ENCODE measurements at places on chromosomes 11 and 22.

DNA sequence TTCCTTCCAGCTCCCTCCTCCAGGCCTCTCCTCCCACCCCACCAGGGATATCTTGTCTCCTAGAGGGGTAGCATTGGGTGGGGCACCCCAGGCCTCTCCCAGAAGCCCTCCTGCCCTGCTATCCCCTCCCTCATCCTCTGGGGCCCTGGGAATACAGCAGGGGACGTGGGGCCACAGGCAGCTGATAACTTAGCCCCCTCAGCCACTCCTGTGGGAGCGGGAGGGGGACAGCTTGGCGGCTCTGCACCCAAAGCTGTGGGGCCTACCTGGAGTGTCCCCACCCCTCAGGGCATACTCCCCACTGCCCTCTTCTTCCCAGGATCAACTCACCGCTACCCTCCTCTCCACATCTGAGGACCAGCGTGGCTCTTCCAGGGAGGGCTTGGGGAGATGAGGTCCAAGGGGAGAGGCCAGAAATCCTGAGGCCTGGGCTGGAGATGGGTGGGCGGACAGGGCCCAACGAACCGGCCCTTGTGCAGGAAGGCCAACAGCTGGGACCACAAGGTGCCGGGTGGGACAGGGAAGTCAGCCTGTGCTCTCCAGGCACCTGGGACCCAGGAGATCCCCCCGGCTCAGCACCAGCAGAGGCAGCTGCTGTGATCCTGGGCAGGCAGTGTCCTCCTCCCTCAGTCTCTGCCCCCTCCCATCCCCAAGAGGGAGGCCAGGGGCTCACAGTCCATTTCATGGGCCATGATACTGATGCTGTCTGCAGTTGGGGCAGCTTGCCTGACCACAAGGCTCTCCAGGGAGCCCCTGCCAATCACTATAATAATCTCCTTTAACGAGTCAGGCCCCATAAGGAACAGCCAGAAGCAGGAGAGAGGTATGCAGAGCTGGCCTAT is 23.2 kb downstream of the NEAT1 start:
- no peak for DNase-seq

- DNase-seq, result no peak
Measured at GRCh38 chr22:38731703-38732161, 24.1 kb downstream of the SUN2 start.

GRCh38 chr11:36053281-36053680 is 109.4 kb downstream of the LDLRAD3 start:
- DNase-seq, result no peak

DNA sequence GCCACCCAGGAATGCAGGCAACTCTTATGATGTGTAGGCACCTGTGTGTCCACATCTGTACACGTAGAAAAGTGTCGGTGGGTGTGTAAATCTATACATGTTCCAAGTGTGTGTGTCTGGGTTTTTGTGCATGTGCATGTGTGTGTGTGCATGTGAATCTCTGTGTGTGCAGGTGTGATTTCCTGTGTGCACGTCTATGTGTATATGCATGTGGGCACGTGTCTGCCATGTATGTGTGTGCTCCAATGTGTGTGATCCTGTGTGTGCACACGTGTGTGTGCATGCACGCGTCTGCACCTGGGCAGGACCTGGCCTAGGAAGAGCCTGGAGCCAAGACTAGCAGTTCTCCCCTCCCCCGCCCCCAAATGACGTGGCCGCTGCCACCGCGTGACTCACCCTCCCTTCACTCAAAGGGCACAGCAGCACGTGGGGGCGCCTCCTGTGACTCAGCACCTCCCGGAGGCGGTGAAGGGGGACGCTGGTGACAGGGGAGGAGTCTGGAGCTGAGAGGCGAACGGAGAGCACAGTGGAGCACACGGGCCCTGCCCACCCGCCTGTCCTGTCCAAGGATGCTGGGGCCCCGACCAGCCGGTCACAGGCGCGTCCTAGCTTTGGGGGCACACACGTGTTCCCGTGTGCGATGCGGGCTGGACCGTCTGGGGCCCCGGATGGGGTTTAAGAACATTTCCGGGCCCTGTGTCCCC is 10.1 kb downstream of the PIM3 start:
- DNase-seq, result peak; percentile 87

DNA sequence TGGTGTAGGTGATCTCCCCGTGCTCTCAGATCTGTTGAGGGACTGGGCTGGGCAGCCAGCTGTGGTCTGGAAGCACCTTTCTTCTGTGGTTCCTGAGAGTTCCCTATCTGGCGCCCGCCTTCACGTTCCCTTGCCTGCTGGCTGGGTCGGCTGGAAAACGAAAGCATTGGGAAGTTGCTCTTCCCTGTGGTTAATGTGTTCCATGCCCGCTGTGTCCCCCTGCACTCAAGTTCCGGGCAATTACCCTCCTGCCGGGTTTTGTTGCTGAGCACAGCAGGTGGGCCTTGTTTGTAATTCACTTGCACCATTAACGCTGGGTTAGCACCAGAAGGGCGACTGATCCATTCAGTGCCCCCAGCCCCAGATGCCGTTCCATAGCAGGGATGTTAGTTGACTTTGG is 134.1 kb downstream of the GRIK4 start:
- DNase-seq, result no peak

- no peak for DNase-seq
Measured at GRCh38 chr11:126378763-126379162, 23.3 kb downstream of the ST3GAL4 start.

DNA sequence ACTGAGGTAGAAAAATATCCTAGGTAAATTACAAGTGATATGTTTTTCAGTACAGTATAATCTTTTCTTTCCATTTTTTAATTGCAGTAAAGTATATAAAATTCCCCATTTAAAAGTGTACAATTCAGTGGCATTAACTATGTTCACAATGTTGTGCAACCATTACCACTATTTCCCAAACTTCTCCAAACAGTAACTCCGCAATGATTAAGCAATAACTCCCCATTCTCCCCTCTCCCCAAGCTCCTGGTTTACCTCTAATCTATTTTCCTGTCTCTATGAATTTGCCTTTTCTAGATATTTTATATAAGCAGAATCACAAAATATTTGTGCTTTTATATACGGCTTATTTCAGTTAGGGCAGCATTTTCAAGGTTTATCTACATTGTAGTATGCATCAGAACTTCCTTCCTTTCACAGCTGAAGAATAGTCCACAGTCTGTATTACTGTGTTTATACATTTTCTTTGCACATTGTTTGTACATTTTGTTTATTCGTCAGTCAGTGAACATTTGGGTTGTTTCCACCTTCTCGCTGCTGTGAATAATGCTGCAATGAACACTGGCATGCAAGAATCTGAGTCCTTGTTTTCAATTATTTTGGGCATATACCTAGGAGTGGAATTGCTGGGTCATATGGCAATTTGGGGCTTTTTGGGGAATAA is 110.7 kb downstream of the RPL27A start:
- no peak for DNase-seq

GRCh38 chr22:50691521-50691920 is 18.9 kb downstream of the SHANK3 start:
- peak; percentile 12 for DNase-seq

- DNase-seq, result no peak
Measured at GRCh38 chr11:64008914-64009633, 22.8 kb downstream of the OTUB1 start.

DNA sequence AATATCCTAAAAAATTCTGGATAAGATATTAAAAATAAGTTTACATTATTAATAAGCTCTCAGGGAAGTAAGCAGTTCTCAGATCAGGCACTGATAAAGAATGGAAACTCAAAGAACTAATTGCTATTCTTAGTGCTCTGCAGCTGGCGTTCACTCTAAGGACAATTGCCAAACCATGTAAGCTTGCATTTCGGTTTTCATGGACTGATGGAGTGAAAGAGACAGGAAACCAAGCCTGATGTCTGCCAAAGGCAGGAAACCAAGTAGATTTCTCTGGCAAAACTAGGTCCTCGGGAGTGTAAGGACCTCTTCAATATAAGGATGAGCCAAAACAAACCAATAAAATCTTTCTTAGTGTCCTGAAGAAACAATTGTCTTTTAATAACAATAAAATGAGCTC is 355.2 kb downstream of the RAB38 start:
- DNase-seq, result no peak

DNA sequence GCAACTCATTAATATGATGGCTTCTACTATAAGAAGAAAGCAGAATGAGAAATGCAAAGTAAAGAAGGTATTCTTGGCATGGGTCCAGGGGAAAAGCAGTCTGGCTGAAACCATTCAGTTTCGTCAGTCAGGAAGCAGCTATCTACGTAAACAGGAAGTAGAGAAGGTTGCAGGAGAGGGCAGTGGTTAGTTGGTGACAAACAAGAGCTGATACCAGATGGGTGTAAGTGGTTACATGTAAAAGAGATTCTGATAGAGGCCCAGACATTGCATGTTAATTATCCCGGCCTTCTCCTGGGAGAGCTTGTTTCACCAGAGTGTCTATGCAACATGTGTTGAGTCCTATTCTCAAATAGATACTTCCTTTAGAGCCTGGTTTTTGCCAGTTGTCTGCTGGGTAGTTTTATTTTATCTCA is 58.4 kb upstream of the PSMA1 start:
- DNase-seq, result peak; percentile 76

DNA sequence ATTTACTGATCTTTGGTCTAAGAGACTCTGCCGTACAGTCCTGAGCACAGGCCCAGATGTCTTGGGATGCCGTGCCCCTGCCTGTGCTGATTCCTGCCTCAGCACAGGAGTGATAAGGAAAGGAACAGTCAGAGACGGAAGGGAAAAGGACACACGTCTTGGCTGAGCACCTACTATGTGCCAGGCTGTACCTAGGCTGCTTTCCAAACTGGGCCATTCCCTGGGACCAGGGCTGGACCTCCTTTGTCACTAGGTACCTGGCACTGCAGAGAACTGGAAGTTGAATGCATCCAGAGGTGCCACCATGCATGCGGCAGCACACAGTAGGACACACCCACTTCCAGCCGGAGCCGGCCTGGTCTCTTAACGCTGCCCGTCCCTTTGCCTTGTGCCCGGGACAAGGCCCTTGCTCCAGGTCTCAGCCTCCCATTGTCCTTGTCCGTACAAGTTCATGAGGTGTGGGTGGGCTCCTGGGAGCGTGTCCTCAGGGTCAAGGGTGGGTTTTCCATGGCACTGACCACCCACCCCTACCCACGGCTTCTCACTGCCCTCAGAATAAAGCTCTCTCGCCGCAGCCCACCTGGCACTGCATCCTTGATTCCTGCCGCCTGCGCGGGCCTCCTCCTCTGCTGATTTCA is 1.1 kb upstream of the SSTR3 start:
- no peak for DNase-seq

DNA sequence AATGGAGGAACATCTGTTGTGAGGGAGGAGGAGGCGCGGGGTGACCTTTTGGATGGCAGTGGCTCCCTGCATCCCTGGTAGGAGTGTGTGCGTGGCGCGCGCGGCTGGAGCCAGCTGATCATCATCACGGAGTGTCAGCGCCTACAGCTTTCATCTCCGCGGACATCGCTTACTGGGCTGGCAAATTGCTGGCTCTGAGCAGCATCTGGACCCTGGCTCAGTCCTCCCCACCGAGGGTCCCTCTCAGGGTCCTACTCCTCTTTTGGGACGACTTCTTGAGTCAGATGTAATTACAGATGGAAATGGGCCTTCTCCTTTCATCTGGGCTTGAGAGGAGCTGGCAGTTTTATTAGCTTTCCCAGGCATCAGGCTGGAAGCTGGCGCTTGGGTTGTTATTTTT is 85.3 kb downstream of the CACNA1I start:
- DNase-seq, result no peak

DNA sequence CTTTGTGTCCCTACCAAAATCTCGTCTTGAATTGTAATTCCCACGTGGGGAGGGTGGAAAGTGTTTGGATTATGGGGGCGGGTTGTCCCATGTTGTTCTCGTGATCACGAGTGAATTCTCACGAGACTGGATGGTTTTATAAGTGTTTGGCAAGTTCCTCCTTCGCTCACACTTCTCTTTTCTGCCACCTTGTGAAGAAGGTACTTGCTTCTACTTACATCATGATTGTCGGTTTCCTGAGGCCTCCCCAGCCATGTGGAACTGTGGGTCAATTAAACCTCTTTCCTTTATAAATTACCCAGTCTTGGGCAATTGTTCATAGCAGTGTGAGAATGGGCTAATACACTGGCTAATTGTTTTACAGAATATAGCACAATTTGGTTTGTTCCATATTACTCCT is 326.3 kb downstream of the GRM5 start:
- DNase-seq, result no peak

- no peak for DNase-seq
Measured at GRCh38 chr11:72738199-72739141, 13.7 kb downstream of the ARAP1 start.

DNA sequence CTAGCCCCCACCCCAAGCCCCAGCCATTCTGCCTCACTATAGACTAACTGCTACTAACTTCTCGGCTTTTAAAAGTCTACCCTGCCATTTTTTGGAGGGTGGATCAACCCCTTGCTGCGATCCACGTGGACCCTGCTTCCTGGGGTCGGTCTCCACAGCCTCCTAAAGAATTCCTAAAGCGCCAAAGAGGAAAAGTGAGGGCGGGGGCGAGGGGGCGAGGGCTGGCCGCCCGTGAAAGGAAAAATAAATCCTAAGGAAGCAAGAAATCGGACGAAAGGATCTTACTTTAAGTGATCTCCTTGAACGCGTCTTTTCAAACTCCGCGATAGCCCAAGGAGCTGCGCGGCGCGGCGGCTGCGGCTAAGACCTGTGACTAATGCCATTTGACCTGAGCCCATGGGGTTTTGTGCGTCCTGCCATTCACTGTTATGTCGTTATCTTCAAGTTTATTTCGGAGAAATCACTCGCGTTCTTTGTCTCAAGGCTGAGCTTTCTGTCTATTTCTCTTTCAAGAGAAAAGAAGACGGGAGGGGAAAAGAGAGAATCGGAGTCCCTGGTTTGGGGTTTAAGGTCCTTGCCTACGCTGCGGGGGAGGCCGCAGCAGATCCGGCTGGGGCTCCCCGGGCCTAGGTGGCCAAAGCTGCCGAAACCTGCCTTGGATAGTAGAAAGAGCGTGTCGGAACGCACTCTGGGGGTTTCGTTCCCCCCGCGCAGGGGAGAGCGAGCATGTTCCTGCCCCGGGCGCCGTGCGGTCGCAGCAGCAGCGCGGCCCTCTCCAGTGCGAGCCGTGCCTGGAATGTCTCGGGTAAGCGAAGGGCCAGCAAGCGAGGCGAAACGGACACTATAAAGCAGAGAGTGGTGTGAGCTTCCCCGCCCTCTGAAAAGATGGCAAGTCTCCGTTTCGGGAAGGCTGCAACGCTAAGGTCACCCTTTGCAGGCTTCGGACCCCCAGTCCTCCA is 2.8 kb upstream of the DBX1 start:
- no peak for DNase-seq

DNA sequence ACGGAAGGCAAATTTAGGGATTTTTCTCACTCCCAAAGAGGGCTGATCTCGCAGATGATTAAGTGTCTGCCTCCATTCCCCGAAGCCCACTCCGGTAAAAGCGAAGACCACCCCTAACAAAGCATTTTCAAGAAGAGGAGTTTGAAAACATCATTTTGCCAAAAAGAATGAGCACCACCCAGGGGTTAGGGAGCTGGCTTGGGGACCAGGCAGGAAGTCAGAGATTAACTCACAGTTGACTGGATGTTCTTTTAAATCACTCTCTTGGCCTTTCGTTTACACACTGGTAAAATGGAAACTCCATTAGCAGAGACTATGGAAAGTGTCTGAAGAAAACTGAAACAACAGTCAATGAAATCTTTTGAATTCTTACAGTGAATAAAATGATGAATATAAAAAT is 7.9 kb upstream of the TRIM44 start:
- no peak for DNase-seq
